Activated CD8-positive, alpha-beta T cell treated with anti-CD3 and anti-CD28 coated beads for 36 hours (primary cell): ENCODE measurements at places on chromosomes 13 and 19. TPM values are rescaled to one million over a fixed set of nuclear protein-coding genes. Genes with fewer than 3 reads are reported as not detected.

The MCEMP1 gene
- total RNA-seq = not detected

The BCL3 gene
- total RNA-seq = 27.7 TPM

DNA sequence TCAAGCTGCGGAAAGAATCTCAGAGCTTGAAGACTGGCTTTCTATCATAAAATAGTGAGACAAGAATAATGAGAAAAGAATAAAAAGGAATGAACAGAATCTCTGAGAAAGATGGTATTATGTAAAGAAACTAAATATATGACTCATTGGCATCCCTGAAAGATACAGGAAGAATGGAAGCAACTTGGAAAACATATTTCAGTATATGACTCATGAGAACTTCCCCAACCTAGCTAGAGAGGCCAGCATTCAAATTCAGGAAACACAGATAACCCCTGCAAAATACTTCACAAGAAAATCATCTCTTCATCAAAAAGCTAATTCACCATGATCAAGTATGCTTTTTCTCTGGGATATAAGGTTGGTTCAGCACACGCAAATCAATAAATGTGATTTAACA, 2318.0 kb downstream of the PCDH9 start:
- no peak for DNase-seq

The TEAD2 gene
- not detected for total RNA-seq

GRCh38 chr13:98965325-98965724, 12.5 kb downstream of the DOCK9 start:
- no peak for DNase-seq
